ENCODE measurements at places on chromosomes 2 and 18. TPM values are rescaled to one million over a fixed set of nuclear protein-coding genes. Genes with fewer than 3 reads are reported as not detected.

DNA sequence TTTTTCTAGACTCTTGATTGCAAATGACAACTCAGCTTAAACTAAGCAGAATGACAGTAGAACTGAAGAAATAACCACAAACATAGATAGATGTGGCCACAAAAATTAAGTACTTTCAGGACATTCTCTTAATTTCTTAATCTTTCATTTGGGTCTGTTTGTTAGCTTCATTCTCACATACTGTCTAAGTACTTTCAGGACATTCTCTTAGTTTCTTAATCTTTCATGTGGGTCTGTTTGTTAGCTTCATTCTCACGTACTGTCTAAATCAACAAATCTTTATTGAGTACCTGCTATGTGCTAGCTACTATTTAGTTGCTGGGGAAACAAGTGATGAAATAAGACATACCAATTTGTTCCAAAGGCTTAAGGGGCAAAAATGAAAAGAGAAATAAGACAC, 35.1 kb downstream of the FAM117B start:
- no peak overlapping the region for H3K27ac ChIP-seq
- H3K4me1 ChIP-seq, result no peaks in the 10 kb centered on the region
- no peak for DNase-seq
- no peaks in the 10 kb centered on the region for H3K36me3 ChIP-seq
- H3K27me3 ChIP-seq, result no peaks in the 10 kb centered on the region
- no peak overlapping the region for H3K4me3 ChIP-seq

DNA sequence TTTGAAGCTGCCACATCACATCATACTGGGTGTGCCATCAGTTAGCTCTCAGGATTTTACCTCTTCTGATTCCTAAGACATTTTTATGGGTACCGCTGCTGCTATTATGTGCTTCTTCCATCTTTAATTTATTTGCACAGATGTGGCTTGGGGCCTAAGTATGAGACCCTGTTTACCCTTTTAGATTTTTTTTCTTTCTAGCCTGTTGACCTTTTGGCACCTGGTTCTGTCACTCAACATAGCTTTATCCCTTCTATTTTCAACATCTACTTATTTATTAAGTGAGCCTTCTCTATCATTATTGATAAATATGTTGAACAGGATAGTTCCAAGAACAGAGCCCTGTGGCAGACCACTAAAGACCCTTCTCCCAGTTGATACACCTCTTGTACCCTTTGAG, 57.0 kb downstream of the TET3 start:
- H3K27ac ChIP-seq, result no peak overlapping the region
- DNase-seq, result no peak
- H3K36me3 ChIP-seq, result no peaks in the 10 kb centered on the region
- no peak overlapping the region for H3K4me3 ChIP-seq
- no peaks in the 10 kb centered on the region for H3K27me3 ChIP-seq

GRCh38 chr18:36901277-36901701, 72.4 kb downstream of the KIAA1328 start:
- no peak for DNase-seq
- no peaks in the 10 kb centered on the region for H3K36me3 ChIP-seq
- no peak overlapping the region for H3K4me3 ChIP-seq
- no peaks in the 10 kb centered on the region for H3K27me3 ChIP-seq
- no peaks in the 10 kb centered on the region for H3K4me1 ChIP-seq

- no peaks in the 10 kb centered on the region for H3K27me3 ChIP-seq
- DNase-seq, result no peak
- no peaks in the 10 kb centered on the region for H3K4me1 ChIP-seq
- no peak overlapping the region for H3K4me3 ChIP-seq
Observed at GRCh38 chr2:98333922-98334321, 12.3 kb upstream of the CNGA3 start.

- H3K27ac ChIP-seq, result no peak overlapping the region
- H3K27me3 ChIP-seq, result no peaks in the 10 kb centered on the region
- no peak for DNase-seq
- no peaks in the 10 kb centered on the region for H3K4me1 ChIP-seq
- no peaks in the 10 kb centered on the region for H3K36me3 ChIP-seq
- H3K4me3 ChIP-seq, result no peak overlapping the region
Observed at GRCh38 chr2:190599073-190599472, 49.8 kb upstream of the NAB1 start.

GRCh38 chr2:241366678-241367077, 10.6 kb downstream of the FARP2 start:
- H3K27me3 ChIP-seq, result no peaks in the 10 kb centered on the region
- 0 out of 2 replicates have a peak, but pooled peaks cover 3% of the 10 kb centered on the region for H3K36me3 ChIP-seq
- H3K4me3 ChIP-seq, result no peak overlapping the region
- no peaks in the 10 kb centered on the region for H3K4me1 ChIP-seq
- no peak for DNase-seq

DNA sequence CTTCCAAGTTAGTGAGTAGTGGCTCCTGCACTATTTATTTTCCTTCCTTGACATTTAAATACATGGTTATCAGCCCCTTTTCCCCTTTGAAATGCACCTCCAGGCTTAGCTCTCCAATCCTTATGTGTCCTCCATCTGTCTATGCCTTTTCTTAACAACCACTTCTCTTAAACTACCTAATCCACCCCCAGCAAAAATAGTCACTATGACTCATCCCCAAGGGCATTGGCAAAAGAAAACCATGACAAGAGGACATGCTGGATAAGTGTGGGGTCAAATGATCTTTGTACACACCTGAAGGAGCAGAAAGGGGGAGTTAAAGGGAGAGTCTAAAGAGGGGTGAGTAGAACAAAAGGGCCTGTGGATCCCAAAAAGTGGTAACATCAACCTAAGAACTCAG, 127.2 kb downstream of the ANKRD44 start:
- H3K36me3 ChIP-seq, result no peaks in the 10 kb centered on the region
- no peak for DNase-seq
- H3K4me1 ChIP-seq, result 0 out of 2 replicates have a peak, but pooled peaks cover 5% of the 10 kb centered on the region
- H3K4me3 ChIP-seq, result no peak overlapping the region
- no peak overlapping the region for H3K27ac ChIP-seq

Gene HAAO
- not detected for total RNA-seq

Gene BOLL
- not detected for total RNA-seq
